ENCODE measurements at places on chromosomes 4 and X.

DNA sequence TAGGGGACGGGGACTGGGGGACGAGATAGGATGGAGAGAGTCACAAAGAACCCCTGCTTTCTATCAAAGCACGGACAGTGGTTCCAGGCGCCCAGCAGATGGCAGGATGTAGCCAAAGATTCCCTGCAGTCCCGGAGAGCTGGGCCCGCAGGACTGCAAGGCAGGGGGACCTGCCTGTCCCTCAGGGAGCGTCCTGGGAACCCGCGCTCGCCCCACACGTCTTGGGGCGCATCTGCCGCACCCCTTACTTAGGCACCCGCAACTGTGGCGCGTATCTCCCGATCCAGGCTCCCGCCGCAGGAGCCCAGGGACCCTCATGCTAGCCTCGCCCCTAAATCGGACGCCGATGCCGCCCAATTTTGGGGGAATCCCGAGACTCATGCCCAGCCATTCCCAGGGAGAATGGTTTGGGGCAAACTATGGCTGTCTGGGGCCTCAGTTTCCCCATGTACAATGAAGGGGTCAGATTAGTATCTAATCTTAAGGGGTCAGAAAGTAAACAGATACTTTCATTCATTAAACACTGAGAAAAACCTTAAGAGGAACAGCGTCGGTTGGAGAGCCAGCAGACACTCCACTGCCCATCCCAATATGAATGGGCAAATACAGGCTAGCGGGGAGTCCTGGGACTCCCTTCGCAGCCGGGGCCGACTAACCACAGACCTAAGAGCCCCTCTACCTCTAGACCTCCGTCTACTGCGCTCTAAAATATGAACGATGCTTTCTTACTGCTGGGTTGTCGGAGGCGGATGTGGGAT is 581 bp upstream of the STK32B start:
- no peak for DNase-seq

DNA sequence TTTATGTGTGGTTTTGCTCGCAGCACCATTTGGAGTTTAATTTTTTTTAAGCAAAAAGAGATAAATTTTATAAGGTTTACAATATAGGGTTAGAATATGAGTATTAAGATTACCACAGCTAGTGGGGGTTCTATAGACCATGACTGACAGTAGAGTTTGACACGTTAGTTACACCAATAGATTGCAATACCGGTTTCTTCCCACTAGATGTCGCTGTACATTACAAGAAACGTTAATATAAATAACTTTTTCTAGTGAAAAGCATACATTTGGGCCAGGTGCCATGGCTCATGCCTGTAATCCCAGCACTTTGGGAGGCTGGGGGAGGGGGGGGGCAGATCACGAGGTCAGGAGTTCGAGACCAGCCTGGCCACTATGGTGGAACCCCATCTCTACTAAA is 433.6 kb downstream of the MAGEB5 start:
- peak; percentile 6 for DNase-seq

DNA sequence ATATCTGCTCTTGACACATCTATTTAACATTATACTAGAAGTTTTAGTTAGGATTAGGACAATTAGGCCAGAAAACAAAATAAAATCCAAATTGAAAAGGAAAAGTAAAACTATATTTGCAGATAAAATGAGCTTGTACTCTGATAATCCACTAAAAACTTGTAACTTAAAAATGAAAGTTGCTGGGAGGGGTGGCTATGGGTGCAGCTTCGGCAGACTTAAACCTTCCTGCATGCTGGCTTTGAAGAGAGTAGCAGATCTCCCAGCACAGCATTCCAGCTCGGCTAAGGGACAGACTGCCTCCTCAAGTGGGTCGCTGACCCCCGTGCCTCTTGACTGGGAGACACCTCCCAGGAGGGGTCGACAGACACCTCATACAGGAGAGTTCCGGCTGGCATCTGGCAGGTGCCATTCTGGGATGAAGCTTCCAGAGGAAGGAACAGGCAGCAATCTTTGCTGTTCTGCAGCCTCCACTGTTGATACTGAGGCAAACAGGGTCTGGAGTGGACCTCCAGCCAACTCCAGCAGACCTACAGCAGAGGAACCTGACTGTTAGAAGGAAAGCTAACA is 2379.9 kb downstream of the ARAP2 start:
- no peak for DNase-seq

- DNase-seq, result no peak
These were observed 35.3 kb downstream of the CD99L2 start for GRCh38 chrX:150863191-150863590.

- no peak for DNase-seq
These were observed 4.0 kb downstream of the SLC2A9 start for GRCh38 chr4:10017037-10017893.

DNA sequence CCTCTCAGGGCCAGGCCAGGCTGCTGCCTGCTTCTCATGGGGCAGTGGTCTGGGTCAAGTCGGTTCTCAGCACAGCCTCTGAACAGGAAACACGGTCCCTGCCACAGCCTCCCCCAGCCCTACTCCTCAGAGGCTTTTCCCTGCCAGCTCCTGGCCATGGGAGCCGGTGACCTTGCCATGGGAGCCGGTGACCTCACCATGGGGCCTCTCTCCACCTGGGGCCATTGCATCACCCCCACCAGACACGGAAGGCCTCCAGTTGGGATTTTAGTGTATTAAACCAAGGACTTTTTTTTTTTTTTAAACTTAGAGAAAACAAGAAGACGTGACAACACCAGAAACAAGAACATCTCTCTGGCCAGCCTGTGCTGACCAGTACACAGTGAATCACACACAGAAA is 25.6 kb downstream of the ETDB start:
- DNase-seq, result no peak

DNA sequence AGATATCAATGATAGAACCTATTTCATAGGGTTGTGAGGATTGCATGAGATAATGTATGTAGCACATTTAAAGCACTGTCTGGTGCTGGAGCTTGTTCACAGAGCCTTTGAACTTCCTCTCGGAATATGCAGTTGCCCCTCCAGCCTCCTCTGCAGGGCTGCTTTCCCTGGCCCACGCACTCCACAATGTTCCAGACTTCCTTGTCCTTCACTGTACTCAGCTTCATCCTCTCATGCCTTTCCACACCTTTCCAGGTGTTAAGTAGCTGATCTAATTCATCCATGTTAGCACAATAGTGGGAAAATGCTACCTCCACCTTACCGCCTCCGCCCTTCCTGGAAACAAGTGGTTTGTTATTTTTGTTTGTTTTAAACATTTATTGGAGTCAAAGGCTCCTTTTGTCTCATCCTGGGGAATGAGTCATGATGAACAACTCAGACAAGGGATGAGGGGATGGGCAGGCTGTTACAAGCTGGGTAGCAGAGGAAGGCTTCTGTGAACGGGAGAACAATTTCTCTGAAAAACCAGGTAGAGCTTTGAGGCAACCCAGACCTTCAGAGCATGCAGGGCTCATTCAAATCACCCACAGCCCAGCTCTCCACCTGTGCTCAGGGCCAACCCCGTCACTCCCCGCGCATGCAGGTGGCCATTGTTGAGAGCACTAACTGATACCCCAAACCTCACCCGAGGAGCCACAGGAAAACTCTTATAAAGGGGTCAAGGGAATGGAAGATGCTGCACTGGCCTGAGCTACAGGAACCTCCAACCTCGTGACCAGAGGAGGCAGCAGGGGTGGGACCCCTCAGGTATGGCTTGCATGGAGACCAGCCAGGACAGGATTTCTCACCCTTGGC is 84.9 kb upstream of the TBL1X start:
- no peak for DNase-seq

DNA sequence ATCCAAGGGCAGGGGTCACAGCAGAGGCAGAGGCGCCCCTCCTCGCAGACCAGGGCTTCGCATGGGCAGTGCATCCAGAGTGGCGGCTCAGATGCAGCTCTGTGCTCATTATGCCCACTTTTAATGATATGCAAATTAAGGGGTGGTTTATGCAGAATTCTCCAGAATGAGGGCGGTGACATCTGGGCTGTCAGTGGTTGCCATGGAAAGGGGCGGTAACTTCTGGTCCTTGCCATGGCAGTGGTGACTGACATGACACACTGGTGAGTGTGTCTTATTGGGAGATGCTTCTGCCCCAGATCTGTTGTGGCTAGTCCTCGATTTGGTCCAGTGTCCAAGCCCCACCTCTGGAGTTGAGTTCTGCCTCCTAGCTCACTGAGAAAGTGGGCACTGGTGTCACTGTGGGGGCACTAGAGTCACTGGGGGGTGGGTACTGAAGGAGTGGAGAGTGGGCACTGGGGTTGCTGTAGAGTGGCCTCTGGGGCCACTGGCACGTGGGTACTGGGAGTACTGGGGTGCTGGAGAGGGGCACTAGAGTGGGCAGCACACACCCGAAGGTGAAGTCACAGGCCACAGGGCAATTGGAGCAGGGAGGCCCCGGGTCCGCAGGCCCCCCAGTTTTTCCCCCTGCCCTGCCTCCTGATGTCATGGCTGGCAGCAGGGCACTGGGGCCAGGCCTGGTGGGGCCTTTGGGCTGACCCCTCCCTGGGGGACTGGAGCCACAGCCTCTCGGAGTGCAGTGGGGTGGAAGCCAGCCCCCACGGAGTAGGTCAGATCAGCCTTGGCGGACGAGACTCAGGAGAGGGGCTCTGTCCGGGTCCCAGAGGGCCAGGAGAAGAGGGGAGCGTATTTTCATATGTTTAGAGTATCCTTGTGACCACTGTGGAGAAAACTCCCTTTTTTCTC is 98.6 kb upstream of the NKX1-1 start:
- no peak for DNase-seq

DNA sequence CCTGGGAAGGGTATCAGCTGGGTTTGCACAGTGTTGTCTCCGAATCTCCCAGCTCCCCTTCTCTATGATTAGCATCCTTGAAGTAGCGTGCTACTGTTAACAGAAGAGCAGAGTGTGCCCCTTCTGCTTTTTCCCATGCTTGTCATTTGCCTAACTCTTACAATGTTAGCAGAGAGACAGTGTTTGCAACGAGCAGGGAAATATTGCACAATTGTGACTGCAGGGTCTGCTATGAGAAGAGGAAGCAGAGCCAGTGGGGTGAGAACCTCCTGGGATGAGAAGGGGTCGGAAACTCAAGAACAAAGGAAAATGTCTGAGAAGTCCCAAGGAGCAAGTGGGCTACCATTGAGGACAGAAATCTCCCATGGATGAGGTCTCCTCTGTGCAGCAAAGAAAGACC is 7.8 kb upstream of the CHRNA9 start:
- DNase-seq, result no peak

GRCh38 chr4:185283723-185284122 is 74.3 kb downstream of the SNX25 start:
- DNase-seq, result no peak

GRCh38 chrX:50497114-50497513 is 26.5 kb upstream of the DGKK start:
- DNase-seq, result no peak

DNA sequence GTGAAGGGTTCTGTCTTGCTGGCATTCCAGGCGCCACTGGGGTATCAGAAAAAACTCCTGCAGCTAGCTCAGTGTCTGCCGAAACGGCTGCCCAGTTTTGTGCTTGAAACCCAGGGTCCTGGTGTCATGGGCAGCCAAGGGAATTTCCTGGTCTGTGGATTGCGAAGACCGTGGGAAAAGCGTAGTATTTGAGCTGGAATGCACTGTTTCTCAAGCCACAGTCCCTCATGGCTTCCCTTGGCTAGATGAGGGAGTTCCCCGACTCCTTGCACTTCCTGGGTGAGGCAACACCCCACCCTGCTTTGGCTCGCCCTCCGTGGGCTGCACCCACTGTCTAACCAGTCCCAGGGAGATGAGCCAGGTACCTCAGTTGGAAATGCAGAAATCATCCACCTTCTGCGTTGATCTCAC is 40.1 kb downstream of the NOP14 start:
- no peak for DNase-seq

DNA sequence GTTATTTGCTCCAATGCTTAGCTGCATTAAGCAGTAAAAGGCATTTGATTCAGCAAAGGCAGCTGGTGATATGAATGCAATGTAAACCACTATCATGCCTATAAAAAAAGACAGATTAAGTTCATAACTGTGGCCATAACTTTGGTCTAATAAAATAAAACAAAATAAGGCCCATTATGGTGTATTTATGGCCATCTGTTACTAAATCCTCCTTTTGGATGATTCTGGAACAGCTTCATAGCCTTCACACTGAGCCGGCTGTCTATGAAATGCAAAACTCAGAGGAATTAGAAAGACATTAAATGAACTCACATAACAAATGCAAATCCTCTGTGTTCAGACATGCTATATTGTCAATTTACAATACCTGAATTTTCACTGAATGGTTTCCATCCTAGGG is 223.7 kb upstream of the FAT4 start:
- DNase-seq, result no peak
